ENCODE measurements at places on chromosomes 2 and 18.

DNA sequence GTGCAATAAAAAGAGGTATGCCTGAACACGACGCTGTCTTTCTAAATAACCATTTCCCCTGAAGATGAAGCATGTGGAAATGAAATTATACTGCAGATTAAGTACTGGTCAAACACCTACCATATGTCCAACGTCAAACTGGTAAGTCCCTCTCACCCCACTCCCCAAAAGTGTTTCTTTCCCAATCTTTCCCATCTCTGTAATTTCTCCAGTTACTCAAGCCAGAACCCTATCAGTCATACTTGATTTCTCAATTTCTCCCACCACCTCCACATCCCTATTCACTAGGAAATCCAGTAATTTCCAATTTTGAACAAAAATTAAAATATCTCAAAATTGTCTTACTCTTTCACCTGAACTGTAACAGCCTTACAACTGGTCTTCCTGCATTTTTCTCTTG lies 29.2 kb downstream of the HDHD2 start:
- no peak for DNase-seq

DNA sequence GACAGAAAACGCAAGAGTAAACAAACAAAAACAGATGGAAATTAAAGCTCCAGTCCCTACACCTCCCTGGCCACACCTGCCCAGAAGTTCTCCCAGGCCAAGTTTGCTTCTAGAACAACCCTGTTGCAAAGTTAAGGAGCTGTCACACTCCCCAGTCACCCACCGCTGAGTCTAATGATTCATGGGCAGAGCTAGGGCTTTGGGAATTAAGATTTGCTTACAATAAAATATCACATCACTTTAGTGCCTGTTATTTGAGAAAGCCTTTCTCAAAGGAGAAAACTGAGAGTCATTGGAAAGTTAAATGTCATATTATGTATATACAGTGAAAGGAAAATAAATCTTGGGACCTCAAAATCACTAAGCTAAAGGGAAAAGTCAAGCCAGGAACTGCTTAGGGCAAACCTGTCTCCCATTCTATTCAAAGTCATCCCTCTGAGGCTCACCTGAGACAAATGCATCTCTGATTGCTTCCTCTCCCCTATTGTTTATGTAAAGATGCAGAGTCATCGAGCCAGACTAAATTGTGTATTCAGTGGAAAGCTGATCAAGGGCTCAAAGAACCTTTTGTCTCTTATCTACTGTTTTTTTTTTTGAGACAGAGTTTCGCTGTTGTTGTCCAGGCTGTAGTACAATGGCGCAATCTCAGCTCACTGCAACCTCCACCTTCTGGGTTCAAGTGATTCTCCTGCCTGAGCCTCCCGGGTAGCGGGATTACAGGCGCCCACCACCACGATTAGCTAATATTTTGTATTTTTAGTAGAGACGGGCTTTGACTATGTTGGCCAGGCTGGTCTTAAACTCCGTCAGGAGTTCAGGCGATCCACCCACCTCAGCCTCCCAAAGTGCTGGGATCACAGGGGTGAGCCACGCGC lies 2.8 kb downstream of the CRYGB start:
- no peak for DNase-seq

- no peak for DNase-seq
Measured at GRCh38 chr18:495017-495416, 5.5 kb downstream of the COLEC12 start.

- DNase-seq, result no peak
Measured at GRCh38 chr2:168208652-168209051, 38.7 kb downstream of the STK39 start.

- DNase-seq, result no peak
Measured at GRCh38 chr2:216039918-216040317, 26.6 kb upstream of the MREG start.

- no peak for DNase-seq
Measured at GRCh38 chr2:45982096-45982495, 315.1 kb upstream of the EPAS1 start.

DNA sequence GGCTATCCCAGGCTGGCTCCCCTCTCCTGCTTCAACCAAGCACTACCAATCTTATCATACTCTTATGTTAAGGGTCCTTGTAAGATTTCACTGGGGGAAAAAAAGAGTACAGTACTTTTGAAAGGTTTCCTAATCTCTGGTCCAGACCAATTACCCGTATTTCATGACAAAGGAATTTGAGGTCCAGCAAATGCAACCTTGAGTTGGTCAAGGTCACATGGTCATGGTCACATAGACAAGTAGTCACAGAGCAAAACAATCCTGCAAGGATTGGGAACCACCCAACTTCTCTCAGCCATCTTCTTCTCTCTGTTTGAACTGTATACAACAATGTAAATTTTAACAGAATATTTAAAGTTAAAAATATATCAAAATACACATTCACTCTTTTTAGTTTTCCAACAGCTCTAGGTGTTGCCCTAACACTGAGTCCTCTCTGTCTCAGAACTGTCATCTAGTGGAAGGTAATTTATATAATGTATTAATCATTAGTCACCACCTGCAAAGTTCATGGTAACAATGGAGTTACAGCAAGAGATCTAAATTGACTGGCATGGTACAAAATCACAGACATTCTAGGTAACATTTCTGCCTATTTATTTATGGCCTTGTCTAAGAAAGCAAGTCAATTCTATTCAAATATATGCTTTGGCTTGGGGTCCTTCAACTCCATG lies 21.5 kb downstream of the DTNB start:
- no peak for DNase-seq

- no peak for DNase-seq
Measured at GRCh38 chr18:8529609-8530008, 79.6 kb upstream of the RAB12 start.

DNA sequence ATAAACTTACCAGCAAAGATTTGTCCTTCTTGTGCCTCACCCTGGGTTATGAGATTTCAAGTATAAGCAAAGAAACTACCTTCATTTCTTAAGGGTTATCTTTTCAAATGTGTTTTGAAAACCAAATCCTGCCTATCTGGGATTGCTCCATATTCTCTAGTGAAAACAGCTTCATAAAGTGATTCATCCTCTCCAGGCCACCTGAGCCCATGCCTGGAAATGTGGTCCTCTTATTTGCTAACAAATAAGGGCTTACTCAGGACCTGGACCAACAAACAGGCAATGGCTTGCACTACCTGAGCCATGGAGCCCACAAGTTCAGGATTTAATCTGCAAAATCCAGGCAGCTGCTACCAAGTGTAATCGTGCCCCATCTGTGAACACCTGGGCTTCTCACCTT lies 234.4 kb upstream of the RBBP8 start:
- no peak for DNase-seq

- no peak for DNase-seq
Measured at GRCh38 chr2:187956906-187957534, 334.7 kb upstream of the GULP1 start.

GRCh38 chr18:65322895-65323294 lies 427.9 kb upstream of the CDH7 start:
- no peak for DNase-seq

GRCh38 chr2:43777306-43777926 lies 3.6 kb downstream of the DYNC2LI1 start:
- DNase-seq, result no peak

- no peak for DNase-seq
Measured at GRCh38 chr2:128444121-128444771, 125.6 kb upstream of the HS6ST1 start.

DNA sequence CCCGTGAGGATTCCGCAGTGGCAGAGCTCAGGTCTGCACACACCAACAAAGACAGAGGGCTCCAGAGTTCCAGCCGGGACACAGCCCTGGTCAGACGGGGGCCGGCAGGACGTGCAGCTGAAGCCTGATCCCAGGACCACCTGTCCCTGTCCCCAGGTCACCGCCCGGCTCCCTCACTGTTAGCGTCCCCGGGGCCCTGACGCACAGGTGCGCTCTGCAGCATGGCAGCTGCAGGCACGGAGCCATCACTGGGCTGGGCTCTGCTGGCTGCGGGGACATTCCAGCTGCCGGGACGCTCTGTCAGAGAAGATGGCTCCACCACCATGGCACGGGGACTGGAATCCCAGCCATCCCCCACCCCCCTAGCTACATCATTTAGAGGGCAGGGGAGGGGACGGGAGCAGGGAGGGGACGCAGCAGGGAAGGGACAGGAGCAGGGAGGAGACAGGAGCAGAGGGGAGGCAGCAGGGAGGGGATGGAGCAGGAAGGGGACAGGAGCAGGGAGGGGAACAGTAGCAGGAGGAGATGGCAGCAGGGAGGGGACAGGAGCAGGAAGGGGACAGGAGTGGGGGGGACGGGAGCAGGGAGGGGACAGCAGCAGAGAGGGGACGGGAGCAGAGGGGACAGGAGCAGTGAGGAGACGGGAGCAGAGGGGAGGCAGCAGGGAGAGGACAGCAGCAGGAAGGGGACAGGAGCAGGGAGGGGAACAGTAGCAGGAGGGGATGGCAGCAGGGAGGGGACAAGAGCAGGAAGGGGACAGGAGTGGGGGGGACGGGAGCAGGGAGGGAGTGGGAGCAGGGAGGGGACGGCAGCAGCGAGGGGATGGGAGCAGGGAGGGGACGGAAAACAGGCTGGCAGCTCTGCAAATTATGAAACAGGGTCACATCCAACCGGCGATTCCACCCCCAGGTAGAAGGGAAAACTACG lies 39.8 kb downstream of the SLC66A2 start:
- no peak for DNase-seq

DNA sequence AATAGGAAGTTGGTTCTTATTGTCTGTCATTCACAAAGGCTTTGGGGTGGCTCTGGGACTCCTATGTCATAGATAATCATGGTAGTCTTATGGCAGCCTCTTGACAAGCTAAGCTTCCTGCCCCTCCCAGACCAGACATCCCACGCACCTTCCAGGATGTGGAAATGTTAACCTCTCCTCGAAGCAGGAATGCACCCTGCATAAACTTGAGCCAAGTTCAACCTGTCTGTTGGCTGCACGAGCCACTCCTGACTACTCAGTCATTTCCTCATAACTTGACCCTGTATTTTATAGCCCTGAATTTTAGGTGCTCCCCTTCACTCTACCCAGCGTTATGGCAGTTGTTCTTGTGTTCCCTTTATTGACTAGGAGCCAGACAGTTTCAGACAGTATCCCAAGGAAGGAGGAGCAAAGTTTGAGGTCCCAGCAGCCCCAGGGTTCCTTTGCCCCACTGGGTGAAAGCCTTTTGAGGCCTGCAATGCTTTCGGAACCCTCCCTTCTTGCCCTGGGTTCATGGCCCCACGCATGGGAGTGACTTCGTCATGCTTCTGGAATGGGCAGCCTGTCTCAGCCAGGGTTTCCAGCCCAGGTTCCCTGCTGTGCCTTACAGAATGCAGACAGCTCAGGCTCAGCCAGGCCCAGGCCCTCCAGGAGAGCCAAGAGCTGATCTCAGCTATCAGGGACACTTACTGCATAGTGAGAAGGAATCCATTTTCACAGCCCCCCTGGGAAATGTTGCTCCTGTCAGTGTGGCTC lies 15.6 kb upstream of the INO80C start:
- DNase-seq, result no peak

DNA sequence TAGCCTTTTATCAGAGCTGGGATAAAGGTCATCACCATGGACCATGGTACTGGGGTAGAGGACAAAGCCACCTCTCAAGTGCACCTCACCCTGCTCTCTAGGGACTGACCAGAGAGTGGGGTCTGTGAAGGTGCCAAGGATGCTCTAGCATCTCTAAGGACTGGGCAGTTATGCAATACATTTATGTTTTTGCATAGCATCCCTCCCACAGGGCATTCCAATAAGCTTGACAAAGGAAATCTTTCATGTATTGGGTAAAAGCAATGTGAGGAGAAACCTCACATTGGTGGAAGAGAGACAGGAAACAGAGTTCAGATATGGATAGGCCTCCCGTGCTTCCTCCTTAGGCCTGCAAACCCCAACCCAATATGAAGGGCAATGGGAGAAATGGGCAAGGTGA lies 31.6 kb downstream of the STK39 start:
- no peak for DNase-seq

DNA sequence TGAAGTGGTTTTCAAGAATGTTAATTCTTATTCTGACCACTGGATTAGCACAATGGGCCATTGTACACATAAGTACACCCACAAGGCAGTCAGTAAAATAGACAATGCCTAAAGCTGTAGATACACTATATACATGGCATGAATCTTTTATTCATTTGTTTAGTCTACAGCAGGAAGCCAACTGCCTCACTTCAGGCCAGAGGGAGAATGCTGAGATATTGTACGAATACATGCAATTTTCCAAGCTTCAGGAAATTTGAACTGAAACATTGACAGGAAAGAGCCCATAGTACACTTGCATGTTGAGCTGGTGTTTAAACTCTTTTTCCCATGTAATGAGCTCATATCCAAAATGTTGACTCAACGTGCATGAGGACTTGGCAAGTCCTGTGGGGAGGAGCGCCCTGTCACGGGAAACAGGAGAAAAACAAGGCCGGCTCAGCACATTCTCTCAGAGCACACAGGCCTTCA lies 111.6 kb upstream of the CYP1B1 start:
- no peak for DNase-seq

DNA sequence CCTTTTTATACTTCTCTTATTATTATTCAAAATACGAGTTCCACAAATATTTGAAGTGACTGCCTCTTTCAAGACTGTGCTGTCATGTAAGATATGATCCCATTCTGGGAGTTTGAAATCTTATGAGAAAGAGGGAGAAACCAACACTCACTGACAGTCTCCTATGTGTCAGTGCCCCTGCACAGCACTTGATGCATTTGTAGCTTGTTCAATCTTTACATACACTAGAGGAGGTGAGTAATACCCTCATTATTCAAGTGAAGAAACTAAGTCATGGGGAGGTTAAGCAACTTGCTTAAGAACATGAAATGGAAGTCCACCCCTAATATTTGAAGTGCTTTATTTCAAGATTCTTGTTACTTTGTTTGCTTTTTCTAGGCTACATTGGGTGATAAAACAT lies 459.5 kb upstream of the FANCL start:
- no peak for DNase-seq

DNA sequence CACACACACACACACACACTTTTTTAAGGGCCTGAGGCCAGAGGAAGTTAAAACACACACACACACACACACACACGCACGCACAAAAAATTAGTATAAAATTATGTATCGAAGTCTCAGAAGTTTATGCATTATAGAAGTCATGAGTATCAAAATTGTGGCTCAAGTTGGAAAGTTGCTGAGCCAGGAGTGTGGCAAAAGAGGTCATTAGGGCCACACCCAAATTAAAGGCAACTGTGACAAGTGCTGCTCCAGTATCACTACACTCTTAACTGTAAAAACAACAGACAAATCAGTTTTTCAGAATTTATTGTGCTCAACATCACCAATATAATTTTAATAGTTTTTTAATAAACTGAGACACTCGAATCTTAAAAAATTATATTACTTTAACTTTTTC lies 36.9 kb downstream of the YWHAQ start:
- DNase-seq, result no peak
